ENCODE measurements at places on chromosomes 4 and X. TPM values are rescaled to one million over a fixed set of nuclear protein-coding genes. Genes with fewer than 3 reads are reported as not detected.
A peak's percentile ranks its signal among the peaks of the same experiment; 100 is the strongest.

- no peak for DNase-seq
Observed at GRCh38 chr4:168588916-168589531, 92.2 kb downstream of the PALLD start.

SOD3 gene
- total RNA-seq, result 18.9 TPM

DNA sequence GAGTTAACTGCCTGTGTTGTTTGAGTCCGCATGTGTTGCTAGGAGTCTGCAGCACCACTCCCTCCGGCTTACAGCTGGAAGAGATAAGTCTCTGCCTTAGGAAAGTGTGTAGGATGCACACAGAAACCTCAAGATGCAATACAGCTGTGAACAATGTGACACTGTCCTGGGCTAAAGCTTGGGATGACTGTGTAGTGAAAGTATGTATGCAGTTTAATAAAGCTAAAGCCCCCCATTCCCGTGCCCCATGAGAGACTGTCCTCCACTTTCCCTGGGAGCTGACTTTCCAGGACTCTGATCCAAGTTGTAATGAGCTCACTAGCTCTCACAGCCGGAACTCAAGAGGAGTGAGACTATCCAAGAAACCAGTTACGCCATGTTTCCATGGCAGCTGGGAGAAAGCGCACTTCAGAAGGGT, 156.6 kb upstream of the FTHL17 start:
- peak; percentile 85 for DNase-seq

DNA sequence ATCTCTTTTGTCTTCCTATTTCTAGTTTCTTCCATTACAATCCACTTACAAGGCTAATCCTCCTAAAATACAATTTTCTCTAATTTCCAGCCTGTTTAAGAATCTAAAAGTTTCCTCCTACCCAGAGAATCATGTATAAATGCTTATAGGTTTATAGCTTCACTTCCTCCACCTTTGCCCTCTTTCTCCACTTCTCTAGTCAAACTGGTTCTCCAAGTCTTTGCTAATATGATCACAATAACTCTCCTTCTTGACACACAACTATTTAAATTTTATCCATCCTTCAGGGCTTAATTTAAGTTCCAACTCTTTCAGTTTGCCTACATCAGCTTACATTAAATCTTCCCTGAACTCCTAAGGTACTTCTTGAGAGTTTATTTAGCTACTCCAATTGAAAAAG, 69.2 kb downstream of the RPS6KA6 start:
- DNase-seq, result no peak

SPACA5 gene
- not detected for total RNA-seq
